Omental fat pad (tissue), 4 donors: ENCODE measurements at places on chromosomes 6 and 20. TPM values are rescaled to one million over a fixed set of nuclear protein-coding genes. Genes with fewer than 3 reads are reported as not detected.

DNA sequence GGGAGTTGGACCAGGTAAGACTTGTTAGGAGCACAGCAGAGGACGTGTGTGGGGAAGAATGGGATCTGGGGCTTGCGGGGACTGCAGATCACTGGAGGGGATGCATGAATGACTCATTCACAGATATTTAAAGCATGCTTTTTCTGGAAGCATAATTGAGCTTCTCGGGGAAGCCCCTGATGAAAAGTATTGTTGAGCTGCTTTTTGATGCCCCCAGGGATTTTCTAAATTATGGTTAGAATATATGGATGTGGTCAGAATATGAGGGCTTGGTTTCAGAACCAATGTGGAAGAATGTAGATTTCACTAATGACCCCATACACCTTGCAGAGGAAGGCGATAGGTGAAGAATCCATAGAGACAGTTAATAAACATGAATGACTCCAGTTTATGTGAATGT, 36.1 kb downstream of the GMPR start:
- DNase-seq = no peak

Gene MAPK14
- 91.9 TPM for total RNA-seq

Gene SLC35D3
- not detected for total RNA-seq

DNA sequence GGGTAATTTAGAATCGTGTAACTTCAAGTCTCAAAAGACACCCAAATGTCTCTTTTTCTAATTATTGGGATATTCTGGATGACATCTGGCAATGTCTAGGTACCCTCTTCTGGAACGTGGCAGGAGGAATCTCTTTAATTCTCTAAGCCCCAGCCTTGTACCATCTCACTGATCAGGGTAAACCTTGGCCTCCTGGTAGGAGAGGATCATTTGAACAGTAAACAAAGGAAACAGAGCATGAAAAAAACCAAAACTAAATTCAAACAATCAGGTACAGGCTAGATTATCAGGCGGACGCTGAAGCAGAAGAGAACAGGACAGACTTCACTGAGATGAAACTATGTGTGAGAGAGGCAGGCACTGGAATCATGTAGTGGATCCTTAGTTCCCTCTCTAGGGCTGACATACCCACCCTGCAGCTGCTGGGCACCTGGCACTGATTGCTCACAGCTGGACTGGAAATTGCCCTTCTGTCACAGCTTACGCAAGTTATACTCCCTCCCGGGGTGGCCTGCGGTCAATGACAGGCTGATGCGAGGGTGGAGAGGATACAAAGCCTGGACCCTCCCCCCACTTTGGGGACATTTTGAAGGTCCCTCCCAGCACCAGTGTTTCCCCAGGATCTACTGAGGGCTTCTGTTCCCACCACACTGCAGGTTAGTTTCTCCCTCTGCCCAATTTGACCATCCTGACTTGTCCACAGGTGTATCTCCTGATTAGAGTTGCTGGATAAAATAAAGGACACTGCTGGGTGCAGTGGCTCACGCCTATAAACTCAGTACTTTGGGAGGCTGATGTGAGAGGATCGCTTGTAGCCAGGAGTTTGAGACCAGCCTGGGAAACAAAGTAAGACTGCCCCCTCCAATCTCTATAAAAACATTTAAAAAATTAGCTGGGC, 20.6 kb upstream of the ZBTB24 start:
- no peak for DNase-seq

GRCh38 chr6:129490521-129491255, 219.3 kb downstream of the ARHGAP18 start:
- no peak for DNase-seq

DNA sequence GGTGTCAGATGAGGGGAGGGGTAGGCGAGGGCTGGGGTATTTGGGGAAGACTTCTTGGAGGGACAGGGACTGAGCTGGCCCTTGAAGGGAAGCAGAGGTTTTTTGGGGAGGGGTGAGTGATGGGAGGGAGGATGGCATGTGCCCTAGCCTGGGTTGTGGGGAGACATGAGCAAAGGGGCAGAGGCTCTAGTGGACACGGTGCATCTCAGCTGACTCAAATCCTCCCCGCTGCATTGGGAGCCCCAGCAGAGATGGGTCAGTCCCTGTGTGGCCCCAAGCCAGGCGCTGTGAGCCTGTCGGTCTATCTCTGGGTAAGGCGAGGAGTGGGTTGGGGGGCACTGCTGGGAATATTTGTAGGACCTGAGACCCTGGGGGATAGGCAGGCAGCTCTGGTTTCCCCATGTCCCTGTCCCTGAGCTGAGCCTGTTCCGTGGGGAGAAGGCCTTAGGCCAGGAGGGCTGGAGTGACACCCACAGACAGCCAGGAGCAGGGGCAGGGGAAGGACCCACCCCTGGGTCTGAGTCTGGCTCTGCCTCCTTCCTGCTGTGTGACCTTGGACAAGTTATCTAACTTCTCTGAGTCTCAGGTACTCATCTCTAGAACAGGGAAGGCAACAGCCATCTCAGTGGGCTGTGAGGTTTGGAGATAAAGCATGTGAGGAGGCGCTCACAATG, 36.0 kb downstream of the SPDEF start:
- DNase-seq = no peak

DNA sequence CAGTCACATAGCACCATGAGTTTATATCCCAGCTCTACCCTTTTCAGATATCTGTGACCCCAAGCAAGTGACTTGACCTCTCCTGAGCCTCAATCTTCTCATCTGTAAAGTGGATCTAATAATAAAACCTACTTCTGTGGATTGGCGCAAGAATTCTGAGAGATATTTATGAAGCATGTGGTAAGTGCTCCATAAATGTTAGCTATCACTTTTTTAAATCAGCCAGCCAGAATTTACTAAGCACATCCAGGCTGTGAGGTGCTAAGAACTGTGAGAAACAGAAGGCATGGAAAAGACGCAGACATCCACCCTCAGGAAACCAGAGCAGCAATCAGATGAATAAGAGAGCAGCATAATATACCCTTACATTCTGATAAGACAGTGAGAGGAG, 862 bp downstream of the C20orf96 start:
- no peak for DNase-seq

Gene RAB32
- 45.8 TPM for total RNA-seq
